IMR-90 (cell line): ENCODE measurements at places on chromosomes 13 and 19. TPM values are rescaled to one million over a fixed set of nuclear protein-coding genes. Genes with fewer than 3 reads are reported as not detected.

Gene PNMA8B
- under 0.01 and 0.18 TPM in 2 replicates for total RNA-seq

Gene ZNF628
- total RNA-seq = 0.18 and 0.28 TPM in 2 replicates

Gene CGB5
- total RNA-seq = not detected in 2 replicates

Gene MLLT1
- total RNA-seq = 1.3 and 1.7 TPM in 2 replicates

Gene KIR2DL4
- not detected in 2 replicates for total RNA-seq

Gene NECTIN2
- 77.8 and 78.0 TPM in 2 replicates for total RNA-seq

Gene PCDH17
- total RNA-seq = under 0.01 TPM in 1 of 2 replicates, not detected in the other

Gene TMPRSS9
- total RNA-seq = not detected in 2 replicates

Gene ZNF850
- total RNA-seq = 7.2 and 8.3 TPM in 2 replicates

Gene CEACAM21
- total RNA-seq = not detected in 2 replicates

Gene TRAPPC2B
- total RNA-seq = 14.4 and 20.4 TPM in 2 replicates

Gene OLFM2
- 2.2 and 2.7 TPM in 2 replicates for total RNA-seq

Gene LAIR1
- not detected in 2 replicates for total RNA-seq

Gene ZNF429
- total RNA-seq = 4.3 and 5.3 TPM in 2 replicates

Gene LILRB1
- total RNA-seq = not detected in 2 replicates

Gene METTL21C
- not detected in 2 replicates for total RNA-seq

Gene TINCR
- total RNA-seq = not detected in 2 replicates

Gene LGALS14
- total RNA-seq = not detected in 2 replicates

Gene TMEM150B
- not detected in 2 replicates for total RNA-seq

Gene KIRREL2
- total RNA-seq = not detected in 2 replicates

Gene MUC16
- not detected in 2 replicates for total RNA-seq

Gene LILRA6
- total RNA-seq = not detected in 2 replicates

Gene OR4F17
- total RNA-seq = not detected in 2 replicates

Gene ERICH6B
- total RNA-seq = not detected in 2 replicates

Gene EPS8L1
- 0.90 and 1.9 TPM in 2 replicates for total RNA-seq

Gene AMER2
- total RNA-seq = not detected in 2 replicates

Gene NLRP9
- not detected in 2 replicates for total RNA-seq

Gene ZNF433
- total RNA-seq = 6.4 and 11.1 TPM in 2 replicates

Gene TGFBR3L
- not detected in 2 replicates for total RNA-seq

Gene ZNF616
- total RNA-seq = 13.3 and 13.6 TPM in 2 replicates

Gene HPN
- not detected in 2 replicates for total RNA-seq

Gene KLK13
- total RNA-seq = not detected in 2 replicates

Gene ZNF418
- 3.4 and 4.2 TPM in 2 replicates for total RNA-seq

Gene DCUN1D2
- 6.9 and 8.1 TPM in 2 replicates for total RNA-seq

Gene FAM83E
- 0.36 and 0.56 TPM in 2 replicates for total RNA-seq

Gene POU2F2
- 0.54 and 0.56 TPM in 2 replicates for total RNA-seq

Gene IL17D
- 0.56 and 0.72 TPM in 2 replicates for total RNA-seq

Gene C19orf18
- not detected in 2 replicates for total RNA-seq

Gene GRIN3B
- total RNA-seq = under 0.01 and 0.28 TPM in 2 replicates

Gene ADPRHL1
- total RNA-seq = 0.28 and 0.36 TPM in 2 replicates

Gene GPC6
- 31.4 and 39.4 TPM in 2 replicates for total RNA-seq

Gene PSG4
- total RNA-seq = 87.5 and 106 TPM in 2 replicates

Gene FFAR1
- total RNA-seq = not detected in 2 replicates

Gene MEF2B
- total RNA-seq = under 0.01 and 0.18 TPM in 2 replicates

Gene PRRG2
- under 0.01 and 0.54 TPM in 2 replicates for total RNA-seq

Gene VRK3
- 20.6 and 28.7 TPM in 2 replicates for total RNA-seq

Gene IGFLR1
- 0.72 and 2.8 TPM in 2 replicates for total RNA-seq

Gene FFAR2
- not detected in 2 replicates for total RNA-seq

Gene SPIB
- total RNA-seq = not detected in 2 replicates

Gene RASAL3
- not detected in 2 replicates for total RNA-seq

Gene CEBPG
- 14.3 and 21.1 TPM in 2 replicates for total RNA-seq

Gene RNU6-9
- total RNA-seq = not detected in 2 replicates

Gene C1QTNF9
- under 0.01 and 0.18 TPM in 2 replicates for total RNA-seq

Gene CAPN12
- total RNA-seq = 0.18 TPM in 1 of 2 replicates, not detected in the other

Gene ZNF90
- total RNA-seq = 0.28 and 0.36 TPM in 2 replicates
